ENCODE measurements at places on chromosomes 1 and 21.

DNA sequence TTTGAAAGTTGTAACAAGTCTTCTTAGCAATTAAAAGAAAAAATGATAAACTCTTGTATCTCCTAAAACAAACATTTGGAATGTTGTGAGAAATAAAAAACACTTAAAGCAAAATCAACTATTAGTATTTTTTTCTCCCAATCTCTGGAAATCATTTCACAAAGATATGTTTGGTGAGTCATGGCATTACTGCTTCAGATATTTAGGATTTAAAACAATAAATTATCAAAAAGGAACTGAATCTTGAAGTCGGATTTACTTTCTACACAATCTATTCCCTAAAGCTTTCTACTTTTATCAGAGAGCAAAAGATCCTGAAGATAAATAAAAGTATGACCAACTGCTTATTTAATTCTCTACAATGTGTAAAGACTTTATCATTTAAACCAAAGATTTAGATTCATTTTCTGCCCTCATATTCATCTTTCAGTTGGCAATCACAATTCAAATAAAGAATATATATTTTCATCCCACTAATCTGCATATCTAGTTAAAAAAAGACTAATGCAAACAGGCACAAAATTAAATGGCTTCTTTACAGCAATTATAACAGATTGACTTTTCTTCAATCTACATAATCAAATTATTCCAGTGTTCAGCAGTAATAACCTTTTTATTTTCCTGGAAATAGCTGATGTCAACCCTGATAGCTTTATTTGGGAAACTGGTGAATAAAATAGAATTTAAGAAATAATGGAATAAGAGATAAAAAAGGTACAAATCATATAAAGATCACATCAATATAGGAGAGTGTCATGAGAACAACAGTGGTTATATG is 230.0 kb downstream of the COP1 start:
- peak; percentile 16 for DNase-seq

GRCh38 chr1:111489604-111490003 is 13.8 kb downstream of the ADORA3 start:
- no peak for DNase-seq

- DNase-seq, result no peak
Observed at GRCh38 chr21:27498025-27498424, 531.1 kb upstream of the ADAMTS5 start.

DNA sequence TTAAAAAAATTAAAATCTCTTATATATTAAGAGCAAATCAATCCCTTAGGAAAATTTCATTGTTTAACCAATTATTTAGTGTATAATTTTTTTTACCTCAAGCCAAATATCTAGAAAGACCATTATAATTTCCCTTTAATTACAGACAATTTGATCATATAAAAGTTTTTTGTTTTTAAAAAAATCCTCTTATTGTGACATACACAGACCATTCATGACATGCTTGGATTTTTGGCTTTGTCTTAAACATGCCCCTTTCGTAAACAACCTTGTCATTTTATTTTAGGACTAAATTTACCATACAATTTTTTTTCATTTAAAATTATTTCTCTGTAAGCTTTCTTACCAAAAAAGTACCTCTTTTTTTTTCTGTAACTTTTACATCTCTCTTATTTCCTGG is 14.2 kb upstream of the CYP4B1 start:
- no peak for DNase-seq

- DNase-seq, result no peak
Observed at GRCh38 chr1:19028110-19028509, 71.6 kb upstream of the IFFO2 start.
